ENCODE measurements at places on chromosomes 13 and 19.

GRCh38 chr13:90032841-90033493 lies 1314.5 kb upstream of the MIR17HG start:
- no peak for DNase-seq

DNA sequence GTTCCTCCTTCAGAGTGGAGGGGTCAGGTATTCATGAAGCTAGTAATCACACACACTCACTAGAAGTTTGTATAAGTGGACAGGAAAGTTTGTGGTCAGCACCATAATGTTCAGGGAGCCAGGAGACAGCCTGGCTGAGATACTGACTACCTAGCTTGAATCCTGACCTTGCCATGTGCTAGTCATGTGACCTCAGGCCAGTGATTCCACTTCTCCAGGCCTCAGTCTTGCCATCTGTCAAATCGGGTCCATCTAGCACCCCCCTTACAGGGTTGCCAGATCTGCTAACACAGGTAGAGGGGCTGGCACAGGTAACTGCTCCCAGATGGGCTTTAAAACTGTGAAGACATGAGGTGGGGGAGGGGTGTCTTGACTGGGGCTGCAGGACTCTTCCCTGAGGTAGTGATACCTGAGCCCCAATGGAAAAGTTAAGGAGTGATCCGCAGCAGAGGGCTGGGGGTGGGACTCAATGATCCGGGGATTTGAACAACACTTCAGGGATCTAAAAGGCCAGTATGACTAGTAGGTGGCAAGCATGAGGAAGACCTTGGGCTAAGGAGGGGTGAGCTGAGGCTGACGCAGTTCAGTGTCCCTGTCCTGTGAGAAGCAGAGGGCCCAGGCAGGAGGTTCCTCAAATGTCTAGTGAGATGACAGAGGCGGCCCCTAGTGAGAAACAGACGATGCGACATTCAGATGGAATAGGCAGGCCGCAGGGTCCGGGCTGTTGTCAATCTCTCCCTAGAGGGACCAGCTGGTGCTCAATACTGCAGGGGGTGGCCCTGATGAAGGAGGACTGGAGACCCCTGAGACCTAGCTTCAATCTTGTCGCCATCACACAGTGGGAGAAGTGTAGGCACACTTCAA lies 8.5 kb downstream of the ACTMAP start:
- DNase-seq, result no peak

GRCh38 chr13:114140131-114140905 lies 7.9 kb upstream of the RASA3 start:
- DNase-seq, result no peak

GRCh38 chr13:112897956-112898620 lies 70.9 kb upstream of the MCF2L start:
- no peak for DNase-seq

DNA sequence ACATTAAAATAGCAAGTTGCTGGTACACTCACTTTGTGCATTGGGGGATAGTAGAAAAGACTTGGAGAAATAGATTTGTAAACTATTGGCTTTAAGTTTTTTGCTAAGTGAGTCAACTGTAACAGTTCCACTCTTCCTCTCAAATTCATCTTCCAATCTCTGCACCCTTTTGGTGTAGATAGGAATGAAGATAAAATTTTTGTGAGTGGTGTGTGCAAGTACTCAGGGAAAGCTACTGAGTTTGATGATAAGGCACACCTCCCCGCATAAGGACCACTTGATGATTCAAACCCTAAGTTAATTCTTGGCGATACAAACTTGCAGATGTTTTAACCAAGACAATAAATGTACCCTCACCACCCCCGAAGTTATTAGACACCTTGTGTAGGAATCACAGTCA lies 168.3 kb upstream of the SLITRK1 start:
- no peak for DNase-seq

GRCh38 chr19:4524808-4525562 lies 6.7 kb upstream of the PLIN4 start:
- peak; percentile 10 for DNase-seq

DNA sequence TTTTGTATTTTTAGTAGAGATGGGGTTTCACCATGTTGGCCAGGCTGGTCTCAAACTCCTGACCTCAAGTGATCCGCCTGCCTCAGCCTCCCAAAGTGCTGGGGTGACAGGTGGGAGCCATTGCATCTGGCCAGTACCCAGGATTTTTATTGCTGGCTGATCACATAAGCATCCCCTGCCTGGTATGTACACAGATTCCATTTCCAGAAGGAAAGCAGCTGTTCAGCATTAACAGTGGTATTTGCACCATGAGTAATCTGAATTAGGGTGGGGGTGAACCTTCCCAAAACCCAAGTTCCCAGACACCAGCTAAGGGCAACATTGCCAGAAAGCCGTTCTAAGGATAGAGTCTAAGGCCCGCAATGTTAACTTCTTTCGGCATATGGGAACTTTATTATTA lies 7.3 kb downstream of the ZNF555 start:
- no peak for DNase-seq
